ENCODE measurements at places on chromosomes 11 and 22.

GRCh38 chr22:40898850-40899357 lies 37.0 kb upstream of the DNAJB7 start:
- no peak for DNase-seq

- DNase-seq: no peak
Measured at GRCh38 chr11:110072930-110073329, 20.3 kb upstream of the ZC3H12C start.

GRCh38 chr22:19855504-19856409 lies 1.1 kb upstream of the GNB1L start:
- peak; percentile 38 for DNase-seq

GRCh38 chr11:130513132-130513531 lies 64.7 kb downstream of the ADAMTS15 start:
- no peak for DNase-seq

DNA sequence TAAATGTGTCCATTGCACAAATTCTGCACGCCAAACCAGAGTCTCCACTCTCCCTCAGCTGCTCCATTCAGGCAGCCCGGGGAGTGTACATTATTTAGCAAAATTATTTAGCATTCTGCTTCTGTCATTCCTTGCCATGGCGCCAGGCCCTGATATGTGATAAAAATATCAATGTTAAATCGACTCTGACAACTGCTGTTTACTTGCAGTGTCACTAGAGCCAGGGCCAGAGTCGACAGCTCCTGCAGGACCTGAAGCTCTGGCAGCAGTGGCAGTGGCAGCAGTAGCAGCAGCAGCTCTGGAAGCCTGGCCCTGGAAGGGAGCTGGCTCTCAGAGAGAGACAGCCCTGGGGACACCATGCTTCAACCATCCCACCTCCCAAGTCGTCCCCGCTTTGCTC lies 224.5 kb downstream of the BUD13 start:
- no peak for DNase-seq

- no peak for DNase-seq
Measured at GRCh38 chr11:126597041-126597440, 241.6 kb downstream of the ST3GAL4 start.
